ENCODE measurements at places on chromosomes 5 and 9.

DNA sequence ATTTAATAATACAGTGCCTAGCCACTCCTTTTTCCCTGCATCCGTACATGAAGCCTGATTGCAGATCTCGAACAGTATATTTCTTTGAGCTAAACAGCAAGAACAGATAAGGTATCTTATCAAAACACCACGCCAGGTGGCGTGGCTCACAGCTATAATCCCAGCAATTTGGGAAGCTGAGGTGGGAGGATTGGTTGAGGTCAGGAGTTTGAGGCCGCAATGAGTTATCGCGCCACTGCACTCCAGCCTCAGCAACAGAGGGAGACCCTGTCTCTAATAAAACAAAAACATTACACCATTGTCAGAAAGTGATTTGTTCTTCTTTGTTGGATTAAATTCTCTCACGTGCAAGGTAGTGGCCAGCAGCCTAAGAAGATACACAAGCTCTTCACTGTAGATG lies 291.2 kb upstream of the DMRT1 start:
- peaks cover 31% of the 10 kb centered on the region for H3K27me3 ChIP-seq
- H3K36me3 ChIP-seq: no peaks in the 10 kb centered on the region

DNA sequence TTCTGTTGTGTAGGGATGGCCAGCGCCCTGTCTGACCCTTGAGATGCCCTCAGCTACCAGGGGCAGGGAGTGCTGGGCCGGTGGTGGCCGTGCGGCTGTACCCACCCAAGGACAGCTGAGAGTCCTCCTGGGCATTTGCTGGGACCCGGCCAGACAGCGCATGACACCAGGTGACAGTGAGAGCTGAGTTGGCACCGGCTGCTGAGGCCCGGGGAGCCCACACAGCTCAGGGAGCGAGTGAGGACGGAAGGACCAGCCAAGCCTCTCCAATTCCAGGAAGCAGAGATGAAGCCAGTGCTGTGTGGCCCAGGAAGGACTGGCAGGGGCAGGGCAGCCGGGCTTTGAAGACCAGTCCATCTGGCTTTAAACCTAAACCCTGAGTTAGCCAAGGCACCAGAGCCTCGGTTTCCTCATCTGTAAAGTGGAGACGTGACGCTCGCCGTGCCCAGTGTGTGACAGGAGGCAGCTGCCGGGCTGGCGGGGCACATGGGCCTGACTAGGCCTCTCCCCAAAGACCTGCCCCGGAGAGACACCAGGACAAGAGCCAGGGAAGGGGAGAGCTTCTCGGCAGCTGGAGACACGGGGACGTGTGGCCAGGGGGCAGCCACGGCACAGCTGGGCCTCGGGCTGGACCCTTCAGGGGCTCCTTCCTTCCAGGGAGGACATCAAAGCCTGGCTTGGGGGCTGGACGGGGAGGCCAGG lies 3.0 kb upstream of the AGPAT2 start:
- no peak for DNase-seq
- no peaks in the 10 kb centered on the region for H3K27me3 ChIP-seq
- peaks cover 7% of the 10 kb centered on the region for H3K4me1 ChIP-seq
- H3K27ac ChIP-seq: no peak overlapping the region
- H3K4me3 ChIP-seq: no peak overlapping the region

- peaks cover 9% of the 10 kb centered on the region for H3K36me3 ChIP-seq
- DNase-seq: no peak
- no peak overlapping the region for H3K27ac ChIP-seq
- H3K4me1 ChIP-seq: no peaks in the 10 kb centered on the region
- H3K4me3 ChIP-seq: no peak overlapping the region
Observed at GRCh38 chr5:37685816-37686215, 154.0 kb downstream of the GDNF start.

- no peaks in the 10 kb centered on the region for H3K36me3 ChIP-seq
- no peak overlapping the region for H3K4me3 ChIP-seq
- DNase-seq: no peak
Observed at GRCh38 chr9:74147906-74148305, 349.2 kb upstream of the RORB start.

DNA sequence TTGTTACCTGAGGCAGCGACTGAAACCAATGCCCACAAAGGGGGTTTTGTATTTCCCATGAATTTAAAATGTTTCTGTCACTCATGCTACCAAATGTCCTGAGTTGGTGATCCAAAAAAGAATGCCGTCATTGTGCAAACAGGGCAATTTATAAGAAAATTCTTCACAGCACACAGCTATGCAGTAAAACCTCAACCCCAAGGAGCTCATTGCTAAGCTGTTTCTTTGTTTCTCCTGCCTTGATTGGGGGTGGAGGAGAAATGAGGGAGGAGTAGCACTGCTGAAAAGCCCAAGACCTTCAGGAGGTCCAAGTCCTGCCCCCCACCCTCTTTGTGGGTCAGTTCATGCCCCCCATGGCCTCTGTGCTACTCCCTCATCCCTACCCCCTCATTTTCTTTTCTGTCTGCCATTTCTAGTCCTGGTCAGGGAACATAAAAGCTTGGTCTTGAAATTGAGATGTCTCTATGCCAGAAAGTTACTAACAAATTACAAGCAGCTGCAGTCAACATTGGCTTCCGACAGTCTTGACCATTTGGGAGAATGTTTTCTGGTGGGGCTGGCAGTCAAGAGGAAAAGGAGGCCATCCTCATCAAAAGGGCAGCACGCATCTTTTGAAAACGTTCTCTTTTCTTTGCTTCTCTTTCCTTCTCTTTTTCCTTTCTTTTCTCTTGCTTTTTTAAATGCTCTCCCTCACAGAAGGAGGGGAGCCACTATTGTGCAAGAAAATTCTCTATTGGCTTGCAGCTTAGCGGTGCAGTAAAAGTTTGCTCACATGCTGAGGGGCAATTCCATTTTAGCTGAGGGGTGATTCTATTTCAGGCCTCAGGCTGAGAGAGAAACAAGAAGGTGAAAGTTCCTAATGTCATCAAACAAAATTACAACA lies 133.3 kb downstream of the GCNT1 start:
- H3K36me3 ChIP-seq: no peaks in the 10 kb centered on the region
- H3K27ac ChIP-seq: no peak overlapping the region
- H3K27me3 ChIP-seq: peaks cover 2% of the 10 kb centered on the region

DNA sequence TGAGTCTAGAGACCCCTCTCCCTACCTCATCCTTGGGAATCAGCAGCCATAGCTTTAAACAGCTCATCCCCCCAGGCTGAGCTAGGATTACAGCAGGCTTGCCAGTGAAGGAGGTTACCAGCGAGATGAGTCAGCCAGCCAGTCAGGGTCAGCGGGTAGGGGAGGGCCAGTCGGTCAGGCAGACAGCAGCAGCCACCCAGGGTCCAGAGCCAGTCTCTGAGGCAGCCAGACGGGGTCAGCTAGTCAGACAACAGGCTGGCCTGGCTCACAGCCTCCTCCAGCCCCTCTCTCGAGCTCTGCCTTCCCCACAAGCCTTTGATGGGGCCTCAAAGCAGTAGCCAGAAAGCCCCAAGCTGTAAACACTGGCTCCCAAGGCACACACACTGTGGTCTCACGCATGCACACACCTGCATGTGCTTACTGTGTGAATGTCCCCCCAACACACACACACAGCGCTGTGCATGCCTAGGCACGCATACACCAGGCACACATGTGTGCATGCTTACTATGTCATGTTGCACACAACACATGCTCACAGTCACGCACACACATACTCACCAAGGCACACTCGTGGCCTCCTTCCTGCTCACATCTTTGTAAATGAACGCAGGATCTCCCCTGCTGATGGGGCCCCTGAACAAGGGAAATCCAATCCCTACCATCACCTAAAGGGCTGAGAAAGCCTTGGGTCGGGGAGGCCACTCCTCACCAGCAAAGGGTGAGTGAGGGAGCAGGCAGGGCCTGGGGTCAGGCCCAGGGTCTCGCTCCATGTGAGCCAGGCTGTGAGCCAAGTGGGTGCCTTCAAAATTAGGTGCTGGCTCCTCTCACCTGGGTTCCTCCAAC lies 28.2 kb upstream of the CPLX2 start:
- no peak overlapping the region for H3K27ac ChIP-seq
- no peaks in the 10 kb centered on the region for H3K36me3 ChIP-seq

- peaks cover 2% of the 10 kb centered on the region for H3K27me3 ChIP-seq
- no peaks in the 10 kb centered on the region for H3K4me1 ChIP-seq
- H3K36me3 ChIP-seq: no peaks in the 10 kb centered on the region
- DNase-seq: no peak
- H3K27ac ChIP-seq: no peak overlapping the region
Observed at GRCh38 chr9:120032639-120033038, 547.3 kb downstream of the CDK5RAP2 start.
